ENCODE measurements at places on chromosomes 13 and 19.

DNA sequence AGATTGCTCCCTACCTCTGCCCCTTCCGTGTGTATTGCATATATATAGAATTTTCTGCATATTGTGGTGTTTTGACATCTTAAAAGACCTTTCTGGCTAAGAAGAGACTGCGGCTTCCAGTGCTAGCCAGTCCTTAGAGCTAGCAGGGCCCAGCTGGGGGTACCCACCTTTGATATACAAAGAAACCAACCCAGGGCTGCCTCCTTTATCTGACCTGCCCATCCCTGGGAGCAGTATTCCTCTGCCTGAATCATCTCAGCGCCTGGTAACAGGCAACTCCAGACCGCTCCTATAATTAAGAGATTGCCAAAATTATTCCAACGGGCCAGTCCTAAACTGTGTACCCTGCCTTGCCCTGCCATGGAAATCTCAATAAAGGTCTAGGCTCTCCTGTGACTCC, 186.3 kb upstream of the RNF113B start:
- DNase-seq: no peak

GRCh38 chr19:56091751-56092546, 29.1 kb downstream of the ZNF787 start:
- no peak for DNase-seq

DNA sequence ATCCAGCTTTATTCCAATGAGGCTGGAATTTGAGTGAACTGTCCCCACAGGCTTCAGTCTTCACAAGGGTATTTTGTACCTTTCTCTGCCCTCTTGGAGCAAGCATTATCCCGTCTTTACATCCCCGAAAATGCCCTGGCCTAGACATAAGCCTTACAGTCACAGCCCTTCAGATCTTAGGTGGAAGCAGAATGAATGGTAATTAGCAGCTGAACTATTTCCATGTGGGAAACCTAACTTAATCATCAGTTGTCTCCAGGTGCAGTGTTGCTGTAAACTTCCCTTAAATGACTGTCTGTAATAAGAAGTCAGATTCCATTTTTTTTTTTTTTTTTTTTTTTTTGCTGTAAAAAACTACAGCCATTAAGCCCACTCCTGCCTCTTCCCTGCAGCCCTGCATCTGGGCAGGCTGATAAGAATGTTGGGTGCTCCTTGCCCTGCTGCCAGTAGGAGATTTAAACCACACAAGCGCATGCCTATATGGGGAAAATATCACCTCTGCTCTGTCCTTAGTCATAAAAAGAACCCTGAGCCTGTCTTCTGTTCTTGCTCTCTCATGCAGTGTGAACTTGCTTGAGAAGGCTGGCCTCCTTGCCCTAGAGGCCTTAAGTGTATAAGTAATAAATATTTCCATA, 426.8 kb upstream of the SLITRK5 start:
- DNase-seq: no peak

- DNase-seq: no peak
Measured at GRCh38 chr13:75959861-75960481, 323.8 kb downstream of the LMO7 start.

DNA sequence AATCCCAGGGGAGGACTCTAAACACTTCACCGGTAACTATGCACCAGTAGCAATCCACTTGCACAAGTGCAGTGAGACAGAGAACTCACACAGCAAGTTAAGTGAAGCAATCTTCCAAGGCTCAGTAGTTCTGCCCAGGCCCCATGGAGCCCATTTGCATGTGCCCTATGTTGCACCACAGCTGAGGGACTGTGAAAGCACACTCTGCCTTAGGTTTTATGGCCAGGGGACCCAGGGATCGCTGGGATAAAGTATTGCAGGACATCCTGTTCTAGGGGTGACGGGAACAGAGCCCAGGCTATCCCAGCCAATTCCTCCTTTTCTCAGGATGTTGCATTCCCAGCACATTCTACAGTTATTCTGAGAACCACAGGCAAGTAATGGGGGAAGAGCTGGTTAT, 6.0 kb upstream of the AMER2 start:
- no peak for DNase-seq

DNA sequence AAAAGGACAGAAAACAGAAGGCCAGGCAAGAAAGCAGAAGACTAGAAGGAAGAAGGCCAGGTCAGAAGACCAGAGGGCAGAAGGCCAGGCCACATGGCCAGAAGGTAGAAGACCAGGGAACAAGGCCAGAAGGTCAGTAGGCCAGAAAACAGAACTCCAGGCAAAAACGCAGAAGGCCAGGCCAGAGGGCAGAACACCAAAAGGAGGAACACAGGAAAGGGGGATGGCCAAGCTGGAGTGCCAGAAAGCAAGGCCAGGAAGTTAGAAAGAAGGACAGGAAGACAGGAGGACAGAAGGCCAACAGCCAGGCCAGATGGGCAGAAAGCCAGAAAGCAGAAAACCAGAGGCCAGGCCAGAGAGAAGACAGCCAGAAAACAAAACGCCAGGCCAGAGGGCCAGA, 185.4 kb downstream of the TUBA3C start:
- DNase-seq: no peak

GRCh38 chr19:34353546-34353945, 11.4 kb upstream of the GPI start:
- no peak for DNase-seq

DNA sequence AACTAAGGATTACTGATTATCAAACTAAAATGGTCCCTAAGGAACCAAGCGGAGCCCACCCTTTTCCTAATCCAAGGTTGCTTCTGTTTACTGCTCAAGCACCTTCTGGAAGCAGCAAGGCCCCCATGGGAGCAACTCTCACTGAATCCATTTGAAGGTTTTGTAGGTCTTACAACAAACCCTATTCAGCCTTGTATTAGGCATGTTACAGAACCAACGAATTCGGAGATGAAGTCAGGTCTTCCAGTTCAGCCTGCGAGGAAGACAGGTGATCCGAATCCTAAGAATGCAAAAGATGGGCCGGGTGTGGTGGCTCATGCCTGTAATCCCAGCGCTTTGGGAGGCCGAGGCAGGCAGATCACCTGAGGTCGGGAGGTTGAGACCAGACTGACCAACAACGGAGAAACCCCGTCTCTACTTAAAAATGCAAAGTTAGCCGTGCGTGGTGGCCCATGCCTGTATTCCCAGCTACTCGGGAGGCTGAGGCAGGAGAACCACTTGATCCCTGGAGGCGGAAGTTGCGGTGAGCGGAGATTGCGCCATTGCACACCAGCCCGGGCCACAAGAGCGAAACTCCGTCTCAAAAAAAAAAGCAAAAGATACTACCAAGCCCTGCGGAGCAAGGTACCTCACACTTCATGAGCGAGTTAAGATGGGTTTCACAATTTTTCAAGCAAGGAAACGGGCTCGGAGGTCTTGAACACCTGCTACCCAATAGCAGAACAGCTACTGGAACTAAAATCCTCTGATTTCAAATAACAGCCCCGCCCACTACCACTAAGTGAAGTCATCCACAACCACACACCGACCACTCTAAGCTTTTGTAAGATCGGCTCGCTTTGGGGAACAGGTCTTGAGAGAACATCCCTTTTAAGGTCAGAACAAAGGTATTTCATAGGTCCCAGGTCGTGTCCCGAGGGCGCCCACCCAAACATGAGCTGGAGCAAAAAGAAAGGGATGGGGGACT, 609 bp downstream of the ZAR1L start:
- DNase-seq: no peak

DNA sequence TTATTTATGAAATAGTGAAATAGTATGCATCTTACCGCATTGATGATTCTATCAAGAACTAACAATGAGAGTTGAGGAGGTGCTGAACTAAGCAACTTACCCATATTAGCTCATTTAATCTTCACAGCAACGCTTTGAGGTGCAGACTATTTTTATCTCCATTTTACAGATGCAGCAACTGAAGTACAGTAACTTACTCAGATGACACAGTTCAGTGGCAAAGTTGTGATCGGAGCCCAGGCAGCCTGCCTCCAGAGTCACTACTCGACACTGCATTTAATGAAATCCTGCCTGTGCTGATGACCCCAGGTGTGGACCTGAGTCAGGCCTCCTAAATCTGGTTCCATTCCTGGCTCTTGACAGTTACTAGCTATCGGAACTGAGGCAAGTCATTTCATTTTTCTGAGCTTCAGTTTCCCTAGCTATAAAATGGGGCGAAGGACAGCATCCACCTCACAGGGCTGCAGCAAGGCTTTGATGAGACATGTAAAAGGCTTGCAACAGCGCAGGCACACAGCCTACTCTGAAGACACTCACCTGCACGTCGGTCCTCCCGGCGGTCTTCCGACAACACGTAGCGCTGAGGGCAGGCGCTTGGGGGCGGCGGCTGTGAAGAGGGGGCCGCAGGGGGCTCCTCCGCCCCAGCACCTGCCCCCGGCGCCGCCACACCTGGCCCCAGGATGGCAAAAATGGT, 1.5 kb downstream of the MYPOP start:
- no peak for DNase-seq

GRCh38 chr19:5586300-5587070, 18.7 kb upstream of the TINCR start:
- no peak for DNase-seq

DNA sequence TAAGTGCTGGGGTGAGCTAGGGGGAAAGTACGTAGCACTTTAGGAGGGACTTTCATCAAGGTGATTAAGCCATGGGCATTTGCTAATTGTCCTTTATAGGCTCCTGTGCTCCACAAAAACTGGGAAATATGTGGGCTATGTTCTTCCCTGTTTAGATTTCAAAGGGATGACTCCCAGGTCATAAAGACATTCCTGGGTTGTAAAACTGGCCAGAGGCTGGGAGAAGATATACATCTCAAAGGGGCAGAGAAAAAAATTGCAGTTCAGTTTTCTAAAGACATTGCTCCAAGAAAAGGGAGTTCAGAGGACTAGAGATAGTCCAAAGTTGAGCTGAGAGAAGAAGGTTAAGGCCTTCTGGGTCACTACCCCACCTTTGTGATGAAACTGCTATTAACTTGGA, 204.8 kb downstream of the MYO16 start:
- peak; percentile 16 for DNase-seq

- DNase-seq: no peak
Measured at GRCh38 chr19:50331221-50331993, 2.2 kb upstream of the KCNC3 start.

- DNase-seq: no peak
Measured at GRCh38 chr13:44396701-44397580, 23.3 kb downstream of the SERP2 start.

GRCh38 chr13:113747291-113747833, 11.7 kb upstream of the TMEM255B start:
- DNase-seq: no peak

DNA sequence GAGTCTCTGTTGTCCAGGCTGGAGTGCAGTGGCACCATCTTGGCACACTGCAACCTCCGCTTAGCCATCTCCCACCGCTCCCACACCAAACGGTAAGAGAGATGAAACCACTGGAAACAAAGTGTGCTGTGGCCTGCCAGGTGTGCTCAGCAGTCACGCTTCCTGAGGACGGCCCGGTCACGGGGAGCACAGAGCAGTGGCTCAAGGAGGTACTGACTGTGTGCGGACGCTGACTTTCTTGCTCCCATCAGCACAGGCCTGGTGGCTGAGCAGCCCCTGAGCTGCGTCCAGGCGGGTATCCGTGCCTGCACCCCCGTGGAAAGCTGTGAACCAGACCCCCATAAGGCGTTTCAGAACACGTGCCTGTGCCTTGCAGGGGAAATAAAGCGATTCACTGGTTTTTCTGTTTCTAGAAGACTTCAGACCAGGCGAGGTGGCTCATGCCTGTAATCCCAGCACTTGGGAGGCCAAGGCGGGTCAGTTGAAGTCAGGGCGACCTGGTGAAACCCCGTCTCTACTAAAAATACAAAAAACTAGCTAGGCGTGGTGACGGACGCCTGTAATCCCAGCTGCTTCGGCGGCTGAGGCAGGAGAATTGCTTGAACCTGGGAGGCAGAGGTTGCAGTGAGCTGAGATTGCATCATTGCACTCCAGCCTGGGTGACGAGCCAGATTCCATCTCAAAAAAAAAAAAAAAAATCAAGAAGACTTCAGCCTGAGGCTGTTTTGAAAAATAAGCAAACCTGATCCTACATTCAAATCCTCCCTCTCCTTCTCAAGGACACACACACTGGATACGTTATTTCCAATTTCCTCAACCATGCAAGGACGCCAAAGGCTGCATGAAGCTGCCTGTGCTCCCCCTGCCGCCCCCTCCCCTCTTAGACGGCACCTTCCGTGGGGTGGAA, 25.5 kb downstream of the ADPRHL1 start:
- DNase-seq: no peak

GRCh38 chr19:43789029-43789428, 8.3 kb upstream of the KCNN4 start:
- no peak for DNase-seq

- no peak for DNase-seq
Measured at GRCh38 chr13:49436890-49437289, 7.0 kb downstream of the CAB39L start.

GRCh38 chr19:51368366-51369282, at the start of gene CLDND2:
Gene CLDND2 (minus strand): TSS chr19:51369003. CDS start chr19:51368577, 426 bp downstream.
- DNase-seq: no peak

DNA sequence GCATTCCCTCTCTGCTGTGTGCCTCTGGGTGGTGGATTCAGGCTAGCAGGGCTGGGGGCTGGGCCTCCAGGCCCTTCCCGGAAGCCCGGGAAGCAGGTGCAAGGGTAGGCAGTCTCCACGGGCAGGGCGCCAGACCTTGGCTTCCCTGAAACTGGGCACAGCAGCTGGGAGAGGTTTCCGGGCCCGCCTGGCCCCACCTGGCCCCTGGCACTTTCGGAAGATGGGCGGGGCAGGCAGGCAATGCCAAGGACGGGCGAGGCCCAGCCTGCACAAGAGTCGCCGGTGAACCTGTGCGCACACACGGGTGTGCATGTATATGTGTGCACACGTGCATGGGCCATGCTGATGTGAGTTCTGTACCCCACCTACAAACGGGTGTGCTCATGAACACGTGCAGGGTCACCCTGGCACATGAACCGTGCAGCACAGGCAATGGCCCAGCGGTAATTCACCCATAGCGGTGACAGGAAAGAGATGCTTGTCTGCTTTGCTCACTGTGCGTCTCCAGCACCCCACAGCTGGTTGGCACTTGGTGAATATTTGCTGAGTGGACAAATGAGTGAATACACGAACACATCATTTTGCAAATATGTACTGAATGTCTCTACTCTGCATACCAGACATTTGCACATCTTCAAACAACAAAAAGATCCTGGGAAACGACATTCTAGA, 15.3 kb downstream of the GADD45B start:
- no peak for DNase-seq

- no peak for DNase-seq
Measured at GRCh38 chr19:30882411-30883005, 466.7 kb downstream of the TSHZ3 start.

DNA sequence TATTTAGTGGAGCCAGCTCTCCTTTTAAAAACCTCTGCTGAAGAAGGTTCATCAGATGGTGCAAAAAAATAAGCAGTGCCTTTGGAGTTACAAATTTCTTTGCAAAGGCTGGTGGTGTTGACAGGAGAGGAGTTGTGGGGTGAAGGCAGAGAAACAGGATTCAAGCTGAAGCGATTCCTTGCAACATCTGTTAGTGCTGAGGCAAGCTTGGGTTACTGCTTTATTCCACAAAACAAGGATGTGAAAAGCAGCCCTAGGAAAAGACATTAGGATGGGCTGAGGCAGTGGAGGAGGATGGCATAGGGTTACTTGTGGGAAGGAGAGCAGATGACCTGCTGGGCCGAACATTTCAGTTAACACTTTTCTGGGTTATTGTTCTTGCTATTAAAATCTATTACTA, 390.7 kb downstream of the DLEU7 start:
- no peak for DNase-seq
